ENCODE measurements at places on chromosomes 16 and 17. TPM values are rescaled to one million over a fixed set of nuclear protein-coding genes. Genes with fewer than 3 reads are reported as not detected.
A peak's percentile ranks its signal among the peaks of the same experiment; 100 is the strongest.

DNA sequence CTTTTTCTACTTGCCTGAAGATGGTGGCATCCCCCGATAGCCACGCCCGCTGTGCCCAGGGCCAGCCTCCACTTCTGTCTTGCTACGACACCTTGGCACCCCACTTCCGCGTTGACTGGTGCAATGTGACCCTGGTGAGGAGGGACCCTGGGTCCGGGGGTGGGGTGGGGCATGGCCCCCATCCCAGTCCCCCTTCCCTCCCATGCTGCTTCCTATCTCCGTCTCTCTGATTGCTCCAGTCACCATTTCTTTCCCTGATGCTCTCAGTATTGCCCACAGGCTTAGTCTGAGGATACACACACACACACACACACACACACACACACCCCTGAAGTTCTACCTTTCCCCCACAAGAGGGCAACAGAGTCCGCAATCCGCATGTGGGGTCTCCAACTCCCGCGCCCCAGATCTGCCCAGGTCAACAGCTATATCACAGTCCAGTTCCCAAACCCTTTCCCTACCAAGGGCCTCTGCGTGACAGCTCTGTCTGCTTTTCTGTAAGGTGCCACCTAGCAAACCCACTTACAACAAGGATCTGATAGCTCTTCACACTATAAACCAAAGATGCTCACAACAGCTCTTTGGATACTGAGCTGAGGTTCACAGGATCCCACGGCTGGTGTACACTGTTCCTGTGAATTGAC lies 3.4 kb downstream of the SGCA start:
- DNase-seq = peak; percentile 66

GRCh38 chr17:15650741-15651582 lies 31.5 kb upstream of the FBXW10B start:
- no peak for DNase-seq

DNA sequence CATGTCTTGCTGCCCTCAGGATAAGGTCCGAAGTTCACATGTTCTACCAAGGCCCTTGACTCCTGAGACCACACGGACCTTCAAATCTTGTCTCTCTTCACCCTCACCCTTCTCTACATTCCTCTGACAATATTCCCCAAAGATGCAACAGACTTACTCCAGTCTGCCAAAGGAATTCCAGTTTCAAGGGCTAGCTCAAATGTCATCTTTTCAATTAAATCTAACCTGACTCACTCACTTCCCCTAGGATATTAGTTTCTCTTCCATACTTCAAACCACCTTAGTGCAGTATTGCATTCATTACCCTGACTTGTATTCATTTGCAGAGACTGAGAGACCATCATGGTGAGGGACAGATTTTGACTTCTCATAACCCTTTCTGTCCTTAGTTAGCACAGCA lies 59.6 kb upstream of the ADCY9 start:
- DNase-seq = no peak

GRCh38 chr17:5921512-5922282 lies 148.5 kb upstream of the WSCD1 start:
- DNase-seq = no peak

GRCh38 chr17:34639706-34640425 lies 60.5 kb downstream of the TMEM132E start:
- DNase-seq = no peak

- no peak for DNase-seq
Measured at GRCh38 chr17:43737722-43738121, 20.9 kb downstream of the SOST start.

- no peak for DNase-seq
Measured at GRCh38 chr17:49151996-49152395, 19.4 kb downstream of the B4GALNT2 start.

The C16orf74 gene
- 24.1 TPM for polyA plus RNA-seq

Data from CD14-positive monocyte (primary cell).